ENCODE measurements at places on chromosomes 12 and 14.

- no peak for DNase-seq
Observed at GRCh38 chr14:22390824-22391461, 198.1 kb downstream of the DAD1 start.

GRCh38 chr12:91561958-91562325 lies 379.3 kb upstream of the DCN start:
- no peak for DNase-seq

GRCh38 chr12:57242329-57242690 lies 8.7 kb downstream of the STAC3 start:
- DNase-seq: peak; percentile 72

GRCh38 chr12:112705037-112705632 lies 86.4 kb upstream of the RPH3A start:
- DNase-seq: no peak

DNA sequence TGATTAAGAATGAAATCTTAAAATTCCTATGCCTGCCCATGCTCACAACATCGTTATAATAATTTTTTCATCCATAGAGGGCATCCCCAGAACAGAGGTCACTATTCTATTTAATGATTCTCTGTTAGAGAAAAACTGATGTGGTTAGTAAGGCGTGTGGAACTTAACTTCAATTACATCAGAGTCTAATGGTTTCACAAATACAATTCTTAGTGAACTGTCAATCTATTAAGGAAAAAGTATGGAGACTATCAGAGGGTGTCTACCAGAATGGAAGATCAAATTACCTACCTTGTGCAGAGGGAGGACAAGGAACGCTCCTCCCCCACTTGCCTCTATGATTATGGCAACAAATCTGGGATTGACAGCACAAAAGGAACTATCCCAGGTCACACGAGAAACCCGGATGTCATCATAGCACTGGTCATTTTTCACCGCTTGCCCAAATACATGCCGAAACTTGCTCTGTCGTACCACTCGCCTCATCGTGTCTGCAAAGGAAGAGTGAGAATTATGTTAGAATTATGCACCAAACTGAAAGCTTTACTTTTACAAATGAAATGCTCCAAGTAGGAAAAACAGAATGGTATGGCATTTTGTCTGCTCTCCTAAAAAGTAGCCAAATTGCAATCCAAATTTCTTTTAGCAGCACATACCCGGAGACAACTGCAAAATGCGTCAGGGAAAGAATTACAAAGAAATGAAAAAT lies 30.3 kb downstream of the CORO1C start:
- no peak for DNase-seq

- peak; percentile 83 for DNase-seq
Observed at GRCh38 chr12:9064815-9065606, 50.7 kb downstream of the A2M start.

- DNase-seq: no peak
Observed at GRCh38 chr12:65854629-65855028, 30.3 kb downstream of the HMGA2 start.

DNA sequence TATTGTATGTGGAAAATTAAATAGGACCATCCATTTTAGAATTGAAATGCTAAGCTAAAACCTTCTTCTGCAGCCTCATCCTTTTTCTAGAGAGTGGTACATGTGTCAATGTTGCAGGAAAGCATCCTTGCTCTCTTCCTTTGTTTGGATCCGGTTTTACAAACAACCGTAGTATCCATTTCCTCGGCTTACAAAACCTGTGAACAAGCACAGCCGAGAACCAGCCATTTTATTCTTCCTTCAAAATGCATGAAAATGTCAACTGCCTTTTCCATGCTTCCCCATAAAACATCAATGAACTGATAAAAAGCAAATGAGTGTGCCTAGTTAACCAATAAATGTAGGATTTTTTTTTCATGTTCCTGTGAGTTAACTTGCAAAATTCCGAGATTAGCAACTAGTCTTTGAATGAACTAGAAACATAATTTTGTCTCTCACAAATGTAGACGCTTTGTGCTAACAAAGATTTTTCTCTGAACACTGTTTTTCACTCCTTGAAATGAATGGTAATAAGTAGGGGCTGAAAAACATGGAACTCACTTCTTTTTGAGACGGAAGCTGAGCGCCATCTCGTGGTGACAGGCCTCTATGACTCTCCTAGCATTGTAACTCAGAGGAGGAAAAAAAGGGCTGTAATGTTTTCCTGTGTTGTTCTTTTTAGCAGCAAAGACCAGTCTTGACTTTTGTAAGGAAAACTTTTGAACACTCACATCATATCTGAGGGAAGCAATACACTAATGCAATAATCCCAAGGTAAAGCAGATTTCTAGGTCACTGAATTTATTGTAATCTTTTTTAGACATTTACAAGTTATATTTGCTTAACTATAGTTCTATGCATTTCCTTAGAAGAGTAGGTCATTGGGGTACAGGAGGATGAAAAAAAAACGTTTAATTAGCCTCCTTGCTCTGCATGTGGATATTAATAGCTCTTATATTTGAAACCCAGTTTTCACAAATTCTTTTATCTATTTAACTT lies 157.4 kb upstream of the FOXG1 start:
- DNase-seq: peak; percentile 76

GRCh38 chr12:3230758-3231375 lies 153.7 kb downstream of the TSPAN9 start:
- no peak for DNase-seq

DNA sequence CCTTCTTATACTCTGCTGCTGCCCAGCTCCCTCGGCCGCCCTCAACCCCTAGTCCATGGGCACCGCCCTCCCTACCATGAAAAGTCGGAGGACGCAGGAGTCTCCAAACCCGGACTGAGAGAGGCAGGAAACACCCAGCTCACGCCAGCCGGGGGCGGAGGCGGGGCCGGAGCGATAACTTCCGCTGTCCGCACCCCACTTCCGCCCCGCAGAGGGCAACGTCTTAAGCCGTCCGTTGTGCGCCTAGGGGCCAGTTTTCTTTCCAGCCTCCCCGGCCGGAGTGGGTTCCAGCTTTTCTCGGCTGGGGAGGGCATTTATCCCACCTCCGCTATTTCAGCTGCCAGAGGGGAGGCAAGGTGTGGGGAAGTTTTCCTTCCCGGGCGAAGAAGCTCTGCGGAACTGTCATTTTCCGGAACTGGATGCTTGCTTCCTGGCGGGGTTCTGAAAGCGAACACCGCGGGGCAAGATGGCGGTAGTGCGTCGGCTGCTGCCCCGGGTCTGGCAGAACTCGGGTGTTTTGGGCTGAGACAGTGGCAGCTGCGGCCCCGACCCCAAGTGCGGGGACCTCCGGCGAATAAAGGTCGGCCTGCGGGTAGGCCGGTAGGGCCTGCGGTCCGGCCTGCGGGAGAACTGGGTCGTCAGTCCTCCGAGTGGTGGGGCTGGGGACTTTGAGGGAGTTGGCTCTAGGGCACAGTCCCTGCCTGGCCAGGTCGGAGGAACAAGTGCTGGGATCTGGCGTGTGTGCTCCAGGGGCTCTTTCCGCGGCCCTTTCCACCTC lies at the start of the genes KCTD10 and UBE3B:
KCTD10 (minus strand) TSS at position 116 of the 778 bp plus-strand sequence; CDS start at position 78, 38 bp downstream.
UBE3B (plus strand) TSS at position 450 of the 778 bp plus-strand sequence. CDS start 5,918 bp downstream, outside the sequence.
- DNase-seq: peak; percentile 94

GRCh38 chr12:87329076-87329863 lies 699.9 kb downstream of the C12orf50 start:
- DNase-seq: no peak

GRCh38 chr14:67957946-67958345 lies 138.4 kb downstream of the RAD51B start:
- DNase-seq: no peak

DNA sequence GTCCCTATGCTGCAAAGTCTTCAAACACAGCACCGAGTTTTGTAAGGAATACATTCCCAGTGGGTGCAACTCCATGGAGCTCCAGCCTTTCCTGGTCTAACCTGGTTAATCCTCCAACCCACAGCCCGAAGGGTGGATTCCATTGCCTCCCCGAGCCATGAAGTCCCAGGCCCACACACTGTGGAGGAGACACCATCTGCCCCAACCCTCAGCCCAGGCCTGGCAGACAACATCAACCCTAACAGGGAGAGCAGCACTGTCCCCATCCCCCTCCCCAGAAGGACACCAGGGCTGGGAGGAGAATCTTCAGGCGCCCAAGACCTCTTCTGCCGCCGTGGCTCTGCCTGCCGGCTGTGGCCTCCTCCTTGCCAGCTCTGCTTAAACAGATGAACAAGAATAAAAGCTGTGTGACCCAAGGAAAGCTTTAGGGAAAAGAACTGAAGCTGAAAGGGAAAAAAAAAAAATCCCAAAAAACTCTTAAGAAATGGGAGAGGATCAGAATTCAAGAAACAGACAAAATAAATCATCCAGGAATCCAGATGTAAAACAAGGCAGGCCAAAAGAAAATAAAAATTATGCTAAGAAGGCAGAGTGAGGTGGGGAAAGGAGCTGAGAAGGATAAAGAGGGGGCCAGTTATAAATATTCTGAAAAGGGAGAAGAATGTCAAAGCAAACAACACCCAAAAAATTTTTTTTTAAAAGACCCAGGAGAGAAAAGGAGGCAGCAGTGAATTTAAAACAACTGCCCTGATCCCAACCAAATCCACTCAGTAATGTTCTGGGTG lies 16.0 kb upstream of the ZFP36L1 start:
- no peak for DNase-seq

- no peak for DNase-seq
Observed at GRCh38 chr12:46664761-46665287, 161.0 kb downstream of the SLC38A4 start.

DNA sequence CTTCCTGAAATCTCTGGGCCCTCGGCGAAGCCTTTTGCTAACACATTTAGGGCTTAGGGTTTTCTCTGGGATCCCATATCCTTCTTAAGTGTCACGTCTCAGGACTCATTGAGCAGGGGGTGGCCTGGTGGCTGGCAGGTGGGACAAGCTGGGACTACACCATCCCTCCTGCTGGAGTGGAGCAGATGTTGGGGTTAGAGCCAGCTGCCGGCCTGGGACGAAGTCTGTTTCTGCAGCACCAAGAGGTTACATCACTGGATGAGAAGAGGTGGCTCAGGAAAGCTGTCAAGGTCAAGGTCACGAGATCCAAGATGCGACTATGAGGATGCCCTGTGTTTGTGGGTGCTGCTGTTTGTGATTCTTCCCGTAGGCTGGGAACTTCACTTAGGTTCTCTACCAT lies 16.3 kb downstream of the SMCO2 start:
- DNase-seq: no peak
